ENCODE measurements at places on chromosomes 11 and 22.
A peak's percentile ranks its signal among the peaks of the same experiment; 100 is the strongest.

DNA sequence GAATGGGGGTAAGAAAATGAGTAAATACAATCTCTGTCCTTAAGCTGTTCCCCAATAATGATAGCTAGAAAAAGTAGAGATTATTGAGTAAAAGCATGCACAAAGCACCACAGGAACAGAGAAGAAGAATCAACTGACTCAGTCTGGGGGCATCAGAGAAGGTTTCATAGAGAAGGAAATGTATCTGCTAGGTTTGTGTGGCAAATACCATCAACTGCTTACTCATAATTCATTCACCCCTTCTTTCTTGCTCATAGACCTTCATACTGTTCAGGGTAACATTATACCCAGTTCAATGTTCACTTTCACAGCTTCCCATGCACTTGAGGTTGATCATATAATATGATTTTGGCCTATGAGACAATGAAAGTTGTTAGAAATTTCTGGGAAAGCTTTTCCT is 85.2 kb upstream of the SCUBE2 start:
- no peak for DNase-seq

DNA sequence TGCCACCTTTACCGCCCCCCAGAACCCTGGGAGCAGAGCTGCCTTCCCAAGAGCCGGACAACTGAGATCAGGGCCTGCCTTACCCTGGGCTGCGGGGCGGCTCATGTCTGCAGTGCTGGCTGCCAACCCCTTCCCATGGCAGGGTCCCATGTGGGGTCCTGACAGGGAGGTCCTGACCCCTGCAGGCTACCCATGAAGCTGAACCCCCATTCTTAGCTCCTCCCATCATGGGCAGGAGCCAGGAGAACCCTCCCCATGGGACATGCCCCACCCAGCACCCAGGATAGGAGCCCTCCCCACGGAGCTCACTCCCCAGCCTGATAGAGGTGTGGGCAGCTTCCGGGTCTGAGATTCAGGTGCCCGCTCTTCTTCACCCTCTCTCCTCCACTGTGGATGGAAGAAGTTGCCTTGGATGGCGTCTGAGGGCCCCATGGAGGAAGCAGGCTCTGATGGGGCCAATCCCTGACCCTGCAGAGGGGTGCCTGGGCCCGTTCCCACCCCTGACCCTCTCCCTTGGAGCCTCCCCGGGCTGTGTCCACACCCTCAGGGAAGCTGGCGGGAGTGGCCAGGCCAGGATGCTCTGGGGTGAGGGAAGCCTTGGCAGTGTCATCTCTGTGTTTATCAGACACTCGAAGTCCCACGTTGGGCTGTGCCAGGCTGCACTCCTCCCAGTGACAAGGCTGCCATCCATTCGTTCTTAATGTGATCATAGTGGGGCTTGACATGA is 1508.2 kb downstream of the BRD1 start:
- DNase-seq, result no peak

GRCh38 chr11:118521892-118522311 is 5.4 kb upstream of the TTC36 start:
- peak; percentile 30 for DNase-seq

DNA sequence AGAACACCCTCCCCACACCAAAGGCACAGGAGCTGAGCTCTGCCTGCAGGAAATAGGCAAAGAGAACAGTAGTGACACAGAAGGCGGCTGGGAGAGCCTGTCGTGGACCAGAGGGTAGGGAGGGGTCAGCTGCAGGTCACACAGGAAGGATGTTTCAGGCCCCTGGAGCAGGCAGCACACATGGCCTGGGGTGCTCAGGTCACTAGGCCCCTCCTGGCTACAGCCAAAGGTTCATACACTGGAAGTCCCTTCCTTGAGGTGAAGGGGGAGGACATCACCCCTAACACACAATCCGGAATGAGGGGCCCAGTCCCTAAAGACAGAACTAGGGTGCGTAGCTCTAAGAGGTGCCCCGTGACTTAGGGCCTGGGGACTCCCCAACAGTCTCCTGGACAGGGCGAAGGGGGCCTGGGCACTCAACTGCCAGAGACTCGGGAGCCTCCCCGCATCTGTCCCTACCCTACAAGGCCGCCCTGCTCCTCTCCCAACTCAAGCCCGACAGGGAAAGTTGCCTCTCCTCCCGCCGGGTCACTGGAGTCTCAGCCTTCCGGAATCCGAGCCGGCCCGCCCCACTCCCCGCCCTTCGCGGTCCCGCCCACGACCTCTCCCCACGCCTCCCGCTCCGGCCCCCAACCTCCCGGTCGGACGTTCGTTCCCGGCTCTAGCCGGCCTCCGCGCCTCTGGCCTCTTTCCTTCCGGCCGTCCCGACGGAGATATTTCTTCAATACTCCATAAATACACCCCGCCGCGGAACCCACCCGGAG is at the start of gene CYB5R2:
TSS of gene CYB5R2 (minus strand) at position 541 of the 764 bp plus-strand sequence. CDS start 675 bp downstream, outside the sequence.
- no peak for DNase-seq

DNA sequence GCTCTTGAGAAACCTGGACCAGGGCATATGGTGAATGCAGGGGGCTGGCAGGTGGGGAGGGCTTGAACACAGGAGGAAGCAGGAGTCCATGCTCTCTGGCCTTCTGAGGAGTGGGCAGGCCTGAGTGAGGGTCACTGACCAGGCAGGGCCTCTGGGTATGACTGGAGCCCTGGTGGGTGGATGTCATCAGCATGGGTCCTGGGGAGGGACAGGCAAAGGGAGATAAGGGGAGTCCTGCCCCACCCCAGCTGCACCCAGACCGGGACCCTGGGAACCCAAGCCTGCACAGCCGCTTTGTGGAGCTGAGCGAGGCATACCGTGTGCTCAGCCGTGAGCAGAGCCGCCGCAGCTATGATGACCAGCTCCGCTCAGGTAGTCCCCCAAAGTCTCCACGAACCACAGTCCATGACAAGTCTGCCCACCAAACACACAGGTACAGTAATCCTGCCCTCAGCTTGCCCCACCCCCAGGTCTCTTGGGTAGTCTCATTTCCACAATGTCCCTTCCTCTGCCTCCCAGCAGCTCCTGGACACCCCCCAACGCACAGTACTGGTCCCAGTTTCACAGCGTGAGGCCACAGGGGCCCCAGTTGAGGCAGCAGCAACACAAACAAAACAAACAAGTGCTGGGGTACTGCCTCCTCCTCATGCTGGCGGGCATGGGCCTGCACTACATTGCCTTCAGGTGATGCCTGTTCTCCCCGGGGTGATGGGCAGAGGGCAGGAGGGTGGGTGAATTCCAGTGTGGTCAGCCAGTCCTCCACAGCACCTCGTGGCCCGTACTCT is 2.0 kb upstream of the VEGFB start:
- DNase-seq, result no peak

GRCh38 chr11:128039140-128040021 is 548.0 kb downstream of the ETS1 start:
- DNase-seq, result peak; percentile 12

- DNase-seq, result no peak
Measured at GRCh38 chr11:107359701-107360100, 97.9 kb downstream of the CWF19L2 start.

- no peak for DNase-seq
Measured at GRCh38 chr22:25451480-25452114, 112.9 kb upstream of the GRK3 start.

DNA sequence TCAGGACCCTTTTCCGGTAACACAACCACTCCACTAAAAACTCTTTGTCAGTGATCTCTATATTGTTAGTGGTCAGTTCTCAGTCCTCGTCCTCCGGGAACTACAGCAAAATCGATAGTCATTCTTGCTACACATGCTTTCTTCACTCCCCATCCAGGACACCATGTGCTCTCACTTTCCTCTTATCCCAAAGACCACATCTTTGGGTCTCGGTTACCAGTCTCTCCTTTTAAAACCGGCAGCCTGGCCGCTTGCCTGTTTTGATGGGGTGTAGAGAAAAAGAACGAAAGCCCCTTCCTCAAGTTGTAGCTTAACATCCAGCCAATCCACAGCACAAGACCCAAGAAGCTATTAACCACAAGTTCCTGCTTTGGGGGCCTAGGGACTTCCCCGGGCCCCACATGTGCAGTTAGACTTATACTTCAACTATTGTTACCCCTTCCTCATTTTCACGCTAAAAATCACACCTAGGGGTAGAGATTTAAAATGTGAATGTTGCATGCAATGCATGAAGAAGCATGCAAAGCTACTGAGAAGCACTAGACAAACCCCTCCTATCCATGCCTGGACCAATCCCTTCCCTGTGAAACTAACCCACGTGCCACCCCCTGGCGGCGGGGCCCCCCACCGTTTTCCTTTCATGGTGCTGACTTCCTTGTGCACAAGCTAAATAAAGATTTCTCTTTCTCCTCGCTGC is 1.5 kb upstream of the TOLLIP start:
- DNase-seq, result no peak

- no peak for DNase-seq
Measured at GRCh38 chr11:96459751-96460150, 69.9 kb downstream of the JRKL start.

GRCh38 chr11:528815-529727 is 6.3 kb downstream of the HRAS start:
- DNase-seq, result no peak

GRCh38 chr11:15958910-15959309 is 397.4 kb downstream of the SOX6 start:
- DNase-seq, result no peak

DNA sequence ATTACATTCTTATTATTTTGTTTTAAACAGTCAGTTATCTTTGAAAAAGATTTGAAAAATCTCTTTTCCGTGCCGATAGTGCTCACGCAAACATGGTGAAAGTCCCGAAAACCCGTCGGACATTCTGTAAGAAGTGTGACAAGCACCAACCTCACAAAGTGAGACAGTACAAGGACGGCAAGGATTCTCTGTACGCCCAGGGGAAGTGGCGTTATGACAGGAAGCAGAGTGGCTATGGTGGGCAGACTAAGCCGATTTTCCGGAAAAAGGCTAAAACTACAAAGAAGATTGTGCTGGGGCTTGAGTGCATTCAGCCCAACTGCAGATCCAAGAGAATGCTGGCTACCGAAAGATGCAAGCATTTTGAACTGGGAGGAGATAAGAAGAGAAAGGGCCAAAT is 28.7 kb upstream of the CTSD start:
- DNase-seq, result no peak

DNA sequence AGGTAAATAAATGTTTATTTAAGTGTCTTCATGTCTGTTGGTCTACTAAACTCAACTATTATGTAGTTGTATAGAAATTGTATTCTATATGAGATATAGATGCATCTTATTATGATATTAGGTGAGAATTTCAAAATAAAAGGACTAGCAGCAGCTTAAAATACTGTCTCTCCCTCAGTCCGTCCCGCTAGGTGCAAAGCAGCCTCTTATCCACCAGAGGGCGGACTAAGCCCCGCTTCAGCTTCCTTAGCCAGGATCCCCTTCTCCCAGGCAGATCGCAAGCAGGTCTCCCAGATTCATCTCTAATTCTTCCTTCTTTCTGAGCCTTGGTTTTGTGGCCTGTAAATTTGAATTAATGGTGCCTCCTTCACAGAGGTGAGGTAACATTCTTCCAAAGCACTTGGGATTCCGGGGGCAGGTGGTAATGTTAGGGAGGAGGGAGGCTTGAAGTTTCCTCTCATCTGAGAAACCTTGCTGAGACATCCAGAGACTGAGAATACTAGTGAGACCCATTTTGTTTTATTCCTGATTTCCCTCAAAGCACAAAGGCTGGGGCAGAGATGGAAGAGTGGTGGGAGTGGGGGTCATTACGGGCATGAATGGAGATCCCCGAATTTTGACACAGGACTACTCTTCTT is 13.5 kb upstream of the INSC start:
- no peak for DNase-seq

- DNase-seq, result no peak
Measured at GRCh38 chr11:68327586-68328370, 15.4 kb downstream of the LRP5 start.

DNA sequence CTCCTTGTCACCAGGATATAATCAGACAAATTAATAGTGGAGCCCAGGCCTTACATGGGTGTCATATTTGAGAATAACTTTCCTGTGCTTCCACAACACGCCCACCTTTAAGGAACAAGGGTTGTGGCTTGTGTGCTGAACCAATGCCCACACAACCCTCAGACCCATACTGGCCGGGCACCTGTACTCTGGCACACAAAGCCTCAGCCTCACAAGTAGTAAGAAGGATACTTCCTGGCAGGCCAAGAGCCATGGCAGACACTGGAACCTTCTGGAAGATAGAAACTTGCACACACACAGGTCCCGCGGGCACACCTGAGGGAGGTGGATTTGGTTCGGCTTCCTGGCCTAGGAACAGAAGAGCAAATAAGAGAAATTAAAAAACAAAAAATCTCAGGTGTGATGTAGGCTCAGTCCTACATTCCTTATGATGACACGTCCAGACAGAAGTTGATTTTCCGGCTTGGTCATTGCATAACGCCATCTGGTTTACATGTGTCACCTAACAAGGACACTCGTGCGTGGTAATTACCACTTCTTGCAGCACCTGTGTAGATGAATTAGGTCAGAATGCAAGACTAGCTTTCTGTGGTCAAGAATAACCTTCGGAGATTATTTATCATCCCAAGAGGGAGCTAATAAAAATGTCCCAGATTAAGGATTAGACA is 5.8 kb upstream of the BRD1 start:
- DNase-seq, result no peak

DNA sequence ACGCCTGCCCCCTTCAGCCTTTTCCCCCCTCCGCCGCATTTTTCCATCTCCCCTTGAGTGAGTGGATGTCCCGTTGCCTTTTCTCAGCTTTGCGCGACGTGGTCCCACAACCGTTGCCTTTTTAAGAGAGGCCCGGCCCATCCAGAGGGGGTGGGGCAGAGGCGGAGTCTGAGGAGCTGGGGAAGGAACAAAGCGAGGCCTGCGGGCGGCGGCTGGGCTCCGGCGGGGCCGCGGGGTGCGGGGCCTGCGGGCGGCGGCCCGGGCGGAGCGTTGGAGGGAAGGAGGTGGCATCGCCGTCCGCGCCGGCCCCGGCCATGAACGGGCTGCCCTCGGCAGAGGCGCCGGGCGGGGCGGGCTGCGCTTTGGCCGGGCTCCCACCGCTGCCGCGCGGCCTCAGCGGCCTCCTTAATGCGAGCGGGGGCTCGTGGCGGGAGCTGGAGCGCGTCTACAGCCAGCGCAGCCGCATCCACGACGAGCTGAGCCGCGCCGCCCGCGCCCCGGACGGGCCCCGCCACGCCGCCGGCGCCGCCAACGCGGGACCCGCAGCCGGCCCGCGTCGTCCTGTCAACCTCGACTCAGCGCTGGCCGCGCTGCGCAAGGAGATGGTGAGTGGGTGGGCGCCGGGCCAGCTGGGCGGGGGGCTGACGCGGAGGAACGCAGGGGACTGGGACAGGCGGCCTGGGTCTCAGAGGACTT is at the start of gene FAM89B:
TSS of gene FAM89B (plus strand) at position 183 of the 696 bp plus-strand sequence. CDS start at position 315, 132 bp downstream.
- DNase-seq, result no peak

DNA sequence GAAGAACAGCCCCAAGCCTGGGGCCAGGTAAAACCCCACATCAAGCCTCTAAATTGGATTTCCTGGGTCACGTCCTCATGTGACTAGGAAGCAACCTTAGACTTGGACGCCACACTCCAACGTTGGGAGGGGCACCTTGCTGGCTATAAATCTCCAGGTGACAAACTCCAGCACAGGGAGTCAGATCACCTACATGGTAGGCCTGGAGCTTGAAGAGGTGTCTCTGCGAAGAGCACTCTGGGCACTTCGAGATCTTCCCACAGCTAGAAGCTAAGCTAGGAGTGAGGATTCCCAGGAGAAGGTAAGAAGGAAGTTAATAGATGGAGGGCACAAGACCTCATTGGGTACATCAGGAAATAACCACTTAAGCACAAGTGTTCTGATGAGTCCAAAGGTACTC is 77.1 kb upstream of the GNAZ start:
- no peak for DNase-seq

- no peak for DNase-seq
Measured at GRCh38 chr11:128405714-128406662, 181.4 kb downstream of the ETS1 start.
